ENCODE measurements at places on chromosomes 5 and 9. TPM values are rescaled to one million over a fixed set of nuclear protein-coding genes. Genes with fewer than 3 reads are reported as not detected.

The FIBCD1 gene
- 0.03 TPM for total RNA-seq

The ARSI gene
- not detected for total RNA-seq

The TAF11L10 gene
- not detected for total RNA-seq

The IL9 gene
- not detected for total RNA-seq

The HSPB3 gene
- not detected for total RNA-seq

The C5orf15 gene
- total RNA-seq, result 25.0 TPM

The CAMK2A gene
- total RNA-seq, result not detected

The GZMA gene
- not detected for total RNA-seq

The NHP2 gene
- 485 TPM for total RNA-seq

The FOXD4 gene
- 0.73 TPM for total RNA-seq

The NMRK1 gene
- total RNA-seq, result 2.3 TPM

The NPR2 gene
- 6.3 TPM for total RNA-seq

The MTRR gene
- 42.1 TPM for total RNA-seq

The TICAM2 gene
- total RNA-seq, result not detected

The FOXD1 gene
- 0.31 TPM for total RNA-seq

The IL5 gene
- not detected for total RNA-seq

The CARTPT gene
- total RNA-seq, result not detected

The CKMT2 gene
- 0.44 TPM for total RNA-seq

The MYOT gene
- total RNA-seq, result 0.10 TPM

The MAML1 gene
- total RNA-seq, result 30.0 TPM

The ECSCR gene
- total RNA-seq, result not detected

The KCNV2 gene
- not detected for total RNA-seq

The RANBP3L gene
- not detected for total RNA-seq

The NR2F1-AS1 gene
- 2.8 TPM for total RNA-seq

The PCDHB4 gene
- total RNA-seq, result not detected

The CER1 gene
- total RNA-seq, result not detected

The SMIM32 gene
- not detected for total RNA-seq

The IFNA21 gene
- not detected for total RNA-seq

The NEUROG1 gene
- total RNA-seq, result not detected

The FBP2 gene
- total RNA-seq, result not detected

The RBM18 gene
- total RNA-seq, result 4.4 TPM

The IGIP gene
- 1.1 TPM for total RNA-seq

The OMD gene
- not detected for total RNA-seq

The GPR151 gene
- total RNA-seq, result not detected

The TMC1 gene
- total RNA-seq, result 0.53 TPM

The DCAF10 gene
- 5.2 TPM for total RNA-seq

The LCN6 gene
- not detected for total RNA-seq

The MGAT1 gene
- total RNA-seq, result 102 TPM

The SHLD3 gene
- 1.8 TPM for total RNA-seq

The HTR1A gene
- not detected for total RNA-seq

The EIF4E1B gene
- total RNA-seq, result not detected

The PPP3R2 gene
- not detected for total RNA-seq

The HTR4 gene
- total RNA-seq, result 0.15 TPM

The PCDHAC1 gene
- total RNA-seq, result not detected

The RNF208 gene
- 1.7 TPM for total RNA-seq

The KIF4B gene
- total RNA-seq, result not detected

The FCN2 gene
- not detected for total RNA-seq

The PKD2L2 gene
- not detected for total RNA-seq
